ENCODE measurements at places on chromosomes 5 and 9.

DNA sequence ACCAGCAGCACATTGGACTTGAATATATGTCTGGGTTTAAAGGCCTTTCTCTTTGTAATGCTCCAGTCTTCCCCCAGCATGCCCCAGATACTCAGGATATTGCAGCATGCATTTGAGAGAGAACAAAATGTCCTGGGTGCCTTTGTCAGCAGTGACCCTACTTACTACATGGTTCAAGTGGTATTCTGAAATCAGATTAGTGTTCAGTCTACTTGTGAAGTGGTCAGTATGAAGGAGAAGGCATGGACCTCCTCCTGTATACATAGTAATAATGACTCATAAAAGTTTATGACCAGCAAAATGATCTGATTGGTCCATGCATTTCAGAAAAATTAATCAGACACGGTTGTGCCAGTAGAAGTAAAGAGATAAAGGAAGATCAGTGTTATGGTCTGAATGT, 25.4 kb downstream of the GPR21 start:
- DNase-seq: no peak

DNA sequence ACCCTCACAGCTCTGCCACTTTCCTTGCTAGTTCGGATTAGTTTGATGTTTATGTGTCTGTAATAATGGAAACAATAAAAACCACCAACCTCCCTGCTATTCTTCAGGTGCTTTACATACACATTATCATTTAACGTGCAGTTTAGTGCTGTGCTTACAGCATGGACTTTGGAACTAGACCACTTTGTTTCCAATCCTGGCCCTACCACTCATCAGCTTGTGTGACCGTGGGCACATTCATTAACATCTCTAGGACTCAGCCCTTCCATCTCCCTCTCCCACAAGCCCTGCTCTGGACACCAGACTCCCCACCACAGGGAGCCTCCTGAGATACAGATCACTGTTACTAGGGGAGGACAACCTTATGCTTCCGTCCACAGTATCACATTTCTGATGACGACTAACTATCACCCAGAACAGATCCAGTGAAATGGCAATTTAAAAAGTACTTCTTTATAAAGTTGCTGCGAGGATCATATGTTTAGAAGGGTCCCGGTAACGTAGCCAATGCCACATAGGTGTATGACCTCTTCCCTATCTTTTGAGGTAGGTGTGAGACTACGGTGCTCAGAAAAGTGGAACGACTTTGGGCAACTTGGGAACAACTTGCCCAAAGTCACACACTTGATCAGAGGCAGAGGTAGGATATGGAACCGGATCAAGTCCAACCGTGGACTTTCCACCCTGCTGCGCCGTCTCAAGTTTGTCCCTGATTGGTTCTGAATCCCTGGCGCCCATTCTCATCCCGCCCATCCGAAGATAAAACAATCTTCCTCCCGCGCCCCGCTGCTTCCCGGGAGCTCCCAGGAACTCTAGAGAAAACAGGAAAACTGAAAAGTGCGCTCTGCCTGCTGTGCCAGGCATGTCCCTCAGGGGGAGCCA, 132.4 kb upstream of the NIPBL start:
- DNase-seq: no peak

DNA sequence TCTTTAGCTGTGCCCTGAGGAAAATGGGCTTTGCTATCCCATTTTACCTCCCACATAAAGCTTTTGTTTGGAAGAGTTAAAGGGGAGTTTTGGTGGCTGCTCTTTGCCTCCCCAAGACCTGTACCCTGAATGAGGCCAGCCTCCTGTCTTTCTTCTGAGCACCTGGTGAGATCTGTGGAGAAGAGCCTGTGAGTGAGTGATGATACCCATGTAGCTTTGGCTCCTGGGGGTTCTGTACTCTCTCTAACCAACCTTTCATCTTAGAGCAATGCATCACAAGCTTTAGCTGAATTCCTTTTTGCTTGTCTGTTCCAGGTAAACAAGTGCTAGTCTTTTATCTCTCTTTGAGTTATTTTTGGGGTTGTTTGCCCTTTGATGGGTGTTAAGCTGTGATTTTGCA, 73.6 kb downstream of the SCAMP1 start:
- no peak for DNase-seq

DNA sequence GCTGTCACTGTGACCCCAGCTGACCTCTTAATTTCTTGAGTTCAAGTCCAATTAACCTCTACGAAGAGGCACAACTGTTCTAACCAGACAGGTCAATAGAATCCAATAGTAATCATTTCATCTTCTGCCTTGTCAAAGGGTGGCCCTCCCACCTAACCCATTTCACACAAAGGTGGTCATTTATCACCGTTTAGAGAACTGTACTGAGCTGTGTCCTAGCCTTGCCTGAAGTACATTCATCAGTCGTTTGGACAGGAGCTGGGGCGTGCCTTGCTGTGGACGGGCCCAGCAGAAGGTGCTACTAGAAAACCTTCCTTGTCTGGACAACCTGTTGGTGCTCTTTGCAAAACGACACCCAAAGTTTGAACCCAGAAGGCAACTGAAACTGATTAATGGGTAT, 605.4 kb downstream of the ISL1 start:
- no peak for DNase-seq

GRCh38 chr9:31210978-31211570, 1173.4 kb upstream of the ACO1 start:
- DNase-seq: peak; percentile 28

- no peak for DNase-seq
Observed at GRCh38 chr9:123315635-123316034, 40.4 kb upstream of the CRB2 start.

GRCh38 chr9:114900942-114901802, 29.2 kb downstream of the TNFSF8 start:
- DNase-seq: no peak

- no peak for DNase-seq
Observed at GRCh38 chr5:113022661-113023060, 46.1 kb downstream of the DCP2 start.

GRCh38 chr9:120532475-120532874, 47.5 kb downstream of the CDK5RAP2 start:
- DNase-seq: no peak

DNA sequence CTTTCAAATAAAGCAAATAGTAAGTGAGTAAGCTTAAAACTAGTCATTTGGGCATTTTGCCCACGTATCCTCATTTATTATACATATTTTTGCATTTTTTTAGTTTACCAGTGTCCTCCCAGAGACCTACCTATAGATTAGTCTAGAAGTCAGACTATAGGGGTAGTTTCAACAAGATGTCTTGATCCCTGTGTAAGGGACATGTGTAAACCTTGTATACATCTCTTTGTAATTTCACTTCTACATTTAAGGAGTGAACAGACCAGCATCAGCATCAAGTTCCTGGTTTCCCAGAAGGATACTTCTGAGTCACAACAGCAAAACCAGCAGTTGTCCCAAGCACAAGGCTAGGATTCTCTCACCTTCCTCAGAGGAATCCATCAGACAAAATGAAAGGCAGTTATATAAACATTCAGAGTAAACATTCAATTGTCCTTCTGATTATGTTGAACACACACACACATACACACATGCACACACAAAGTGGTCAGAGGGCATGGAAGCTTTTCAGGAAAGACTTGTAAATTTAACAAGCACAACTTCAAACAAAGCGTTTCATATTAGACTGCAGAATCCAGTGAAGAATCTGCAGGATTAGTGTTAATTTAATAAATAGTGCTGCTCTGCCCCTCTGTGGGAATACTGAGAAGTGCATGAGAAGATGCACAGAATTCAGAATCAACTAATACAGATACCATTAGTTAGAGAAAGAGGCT, 55.4 kb downstream of the HINT1 start:
- peak; percentile 47 for DNase-seq

DNA sequence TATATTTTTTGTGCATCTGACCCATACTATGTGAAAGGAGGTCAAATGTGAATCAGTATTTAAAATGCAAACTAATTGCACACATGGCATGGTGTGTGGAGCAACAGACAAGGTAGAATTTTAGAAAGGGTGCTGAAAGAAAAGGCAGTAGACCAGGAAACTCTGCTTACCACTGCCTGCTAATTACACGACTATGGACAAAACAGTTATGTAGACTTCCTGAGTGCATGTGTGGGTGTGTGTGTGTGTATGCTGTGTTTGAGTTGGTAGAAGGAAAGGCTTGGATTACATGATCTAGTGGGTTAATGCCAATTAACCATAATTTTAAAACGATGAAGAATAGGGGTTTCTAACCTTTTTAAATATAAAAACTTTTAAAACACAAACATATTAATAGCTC, 349.9 kb downstream of the SH3GL2 start:
- DNase-seq: no peak

DNA sequence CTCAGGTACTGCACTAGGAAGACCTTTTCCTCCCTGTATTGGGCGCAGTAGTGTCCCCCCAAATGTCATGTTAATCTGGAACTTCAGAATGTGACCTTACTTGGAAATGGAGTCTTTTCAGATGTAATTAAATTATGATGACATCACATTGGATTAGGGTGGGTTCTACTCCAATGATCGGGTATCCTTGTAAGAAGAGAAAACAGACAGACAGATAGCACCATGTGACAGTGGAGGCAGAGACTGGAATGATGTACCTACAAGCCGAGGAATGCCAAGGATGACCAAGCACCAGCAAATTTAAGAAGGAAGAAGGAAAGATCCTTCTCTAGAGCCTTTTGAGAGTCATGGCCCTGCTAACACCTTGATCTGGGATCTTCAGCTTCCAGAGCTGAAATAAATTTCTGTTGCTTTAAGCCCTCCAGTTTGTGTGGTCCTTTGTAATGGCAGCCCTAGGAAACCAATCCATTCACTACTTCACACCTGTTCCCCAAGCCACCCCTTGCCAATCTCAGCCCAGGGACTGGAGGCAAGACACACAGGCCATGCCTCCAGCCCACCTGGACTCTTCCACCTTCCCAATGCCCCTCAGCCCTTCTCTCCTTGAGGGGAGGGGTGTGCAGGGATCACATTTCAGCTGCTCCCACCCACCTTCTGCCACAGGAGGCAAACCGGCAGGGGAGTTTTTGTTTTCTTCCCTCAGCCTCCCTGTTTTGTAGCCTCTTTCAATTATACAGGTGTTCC, 1.6 kb downstream of the CCNJL start:
- DNase-seq: no peak

Measured in D341Med (cell line).